Activated T-cell treated with anti-CD3 and anti-CD28 coated beads, Interleukin-2, amount 50 U/mL, for 72 hours (primary cell): ENCODE measurements at places on chromosomes 4 and X. TPM values are rescaled to one million over a fixed set of nuclear protein-coding genes. Genes with fewer than 3 reads are reported as not detected.
A peak's percentile ranks its signal among the peaks of the same experiment; 100 is the strongest.

Gene NALF2
- 0.31 TPM for total RNA-seq

Gene FHDC1
- total RNA-seq, result 0.10 TPM

DNA sequence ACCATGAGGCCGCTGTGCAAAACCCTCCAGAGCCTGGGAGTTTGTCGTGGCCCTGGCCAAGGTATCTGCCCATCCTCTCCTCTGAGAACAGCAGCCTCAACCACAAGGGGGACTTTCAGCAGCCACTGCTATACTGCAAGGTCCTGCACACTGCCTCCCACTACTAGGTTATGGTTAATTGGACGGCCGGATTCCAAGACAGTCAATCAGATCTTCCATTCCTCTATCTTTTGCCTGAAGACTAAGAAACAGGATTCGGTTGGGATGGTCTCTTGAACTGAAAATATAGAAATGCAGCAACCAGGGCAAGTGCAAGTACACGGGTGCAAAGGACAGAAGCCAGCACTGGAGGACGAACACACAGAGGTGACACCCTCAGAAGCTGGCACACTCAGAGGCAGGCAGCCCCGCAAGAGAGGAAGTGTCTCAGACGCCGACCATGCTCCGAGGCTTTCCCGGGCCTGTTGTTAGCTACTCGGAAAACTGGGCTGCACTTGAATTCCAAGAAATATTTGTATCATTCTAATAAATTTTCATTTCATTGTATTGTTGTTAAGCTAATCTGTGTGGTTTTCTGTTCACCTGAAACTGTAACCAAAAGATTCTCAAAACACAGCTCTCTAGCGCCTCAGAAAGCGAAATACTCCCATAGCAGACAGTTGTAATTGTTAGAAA lies 63.3 kb downstream of the AFAP1 start:
- peaks cover 3% of the 10 kb centered on the region for H3K36me3 ChIP-seq
- H3K4me3 ChIP-seq, result peak overlapping the region; percentile 50
- peaks cover 21% of the 10 kb centered on the region for H3K4me1 ChIP-seq
- peak; percentile 29 for DNase-seq
- no peaks in the 10 kb centered on the region for H3K27me3 ChIP-seq
- peak overlapping the region; percentile 89 for H3K27ac ChIP-seq

GRCh38 chr4:1784789-1785591 lies 8.1 kb upstream of the FGFR3 start:
- no peak for DNase-seq
- H3K4me1 ChIP-seq, result no peaks in the 10 kb centered on the region
- H3K36me3 ChIP-seq, result no peaks in the 10 kb centered on the region
- no peak overlapping the region for H3K27ac ChIP-seq
- H3K27me3 ChIP-seq, result no peaks in the 10 kb centered on the region

DNA sequence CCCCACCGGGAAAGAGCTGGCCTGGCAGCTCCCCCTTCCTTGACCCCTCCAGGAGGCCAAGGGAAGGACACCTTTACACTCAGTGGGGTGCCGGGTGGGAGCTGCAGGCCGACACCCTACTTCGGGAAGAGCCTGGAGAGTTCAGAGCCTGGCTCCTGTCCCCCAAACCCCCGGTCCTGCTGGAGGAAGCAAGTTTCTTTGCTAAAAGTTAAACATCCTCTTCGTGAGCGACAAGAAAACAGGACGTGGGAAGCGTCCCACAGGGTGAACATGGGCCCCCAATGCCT lies 2.4 kb upstream of the FTSJ1 start:
- H3K4me1 ChIP-seq, result peaks cover 37% of the 10 kb centered on the region
- H3K27ac ChIP-seq, result no peak overlapping the region
- H3K36me3 ChIP-seq, result peaks cover 4% of the 10 kb centered on the region
- no peak overlapping the region for H3K4me3 ChIP-seq
- H3K27me3 ChIP-seq, result peaks cover 4% of the 10 kb centered on the region
- no peak for DNase-seq

- no peak for DNase-seq
- H3K27me3 ChIP-seq, result peaks cover 8% of the 10 kb centered on the region
- H3K36me3 ChIP-seq, result no peaks in the 10 kb centered on the region
- no peak overlapping the region for H3K27ac ChIP-seq
- no peaks in the 10 kb centered on the region for H3K4me1 ChIP-seq
Measured at GRCh38 chr4:106367072-106367471, 1.5 kb downstream of the GIMD1 start.
